AG08395 (cell line): ENCODE measurements at places on chromosomes 4 and X.

DNA sequence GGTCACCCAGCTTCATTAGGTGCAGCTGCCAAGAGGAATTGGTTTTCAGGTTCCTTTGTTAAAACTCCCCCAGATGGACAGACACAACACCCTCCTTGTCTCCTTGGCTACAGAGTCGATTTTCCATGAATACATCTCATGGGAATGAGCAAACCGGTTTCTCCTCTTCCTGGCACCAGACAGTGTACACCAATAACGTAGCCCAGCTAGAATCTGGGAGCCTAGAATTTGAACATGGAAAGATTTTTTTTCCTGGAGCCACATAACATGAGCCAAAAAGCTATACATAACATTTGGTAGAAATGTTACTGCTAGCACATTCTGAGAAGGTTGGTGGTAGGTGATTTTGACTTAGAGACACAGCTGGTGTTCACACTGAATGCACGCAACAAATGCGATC is 62.9 kb upstream of the SLC34A2 start:
- DNase-seq = no peak

DNA sequence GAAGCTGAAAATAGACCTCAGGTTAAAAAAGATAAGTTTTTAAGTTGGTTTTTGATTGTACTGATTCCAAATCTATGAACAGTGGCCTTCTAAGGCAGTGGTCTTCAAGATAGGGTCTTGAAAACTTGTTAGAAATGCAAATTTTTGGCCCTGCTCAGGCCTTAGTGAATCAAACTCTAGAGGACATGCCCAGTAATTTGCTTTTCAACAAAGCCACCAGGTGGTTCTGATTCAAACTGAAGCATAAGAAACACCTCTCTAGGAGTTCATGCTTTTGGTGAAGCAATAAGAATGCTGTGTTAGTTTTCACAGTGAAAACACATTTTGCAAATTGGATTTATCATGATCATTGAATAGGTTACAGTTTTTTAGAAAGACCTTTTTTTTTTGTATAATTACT is 1849.4 kb upstream of the AGA start:
- DNase-seq = no peak

DNA sequence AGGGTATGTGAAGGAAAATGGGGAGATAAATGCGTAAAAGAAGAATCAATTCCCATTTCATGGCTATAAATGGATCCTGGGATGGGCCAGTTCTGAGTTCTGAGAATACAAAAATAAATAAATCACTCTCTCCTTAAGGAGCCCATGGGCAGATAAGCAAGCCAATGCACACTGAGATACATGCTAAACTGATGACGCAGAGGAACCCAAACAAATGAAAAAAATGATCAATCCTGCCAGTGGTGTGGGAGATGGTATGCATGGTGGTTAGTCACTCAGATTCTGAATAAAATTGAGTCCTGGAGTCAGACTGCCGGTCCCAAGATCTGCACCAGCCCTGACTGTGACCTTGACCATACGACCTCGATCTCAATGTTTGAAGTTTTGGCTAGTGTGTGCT is 59.7 kb downstream of the NEIL3 start:
- DNase-seq = no peak

DNA sequence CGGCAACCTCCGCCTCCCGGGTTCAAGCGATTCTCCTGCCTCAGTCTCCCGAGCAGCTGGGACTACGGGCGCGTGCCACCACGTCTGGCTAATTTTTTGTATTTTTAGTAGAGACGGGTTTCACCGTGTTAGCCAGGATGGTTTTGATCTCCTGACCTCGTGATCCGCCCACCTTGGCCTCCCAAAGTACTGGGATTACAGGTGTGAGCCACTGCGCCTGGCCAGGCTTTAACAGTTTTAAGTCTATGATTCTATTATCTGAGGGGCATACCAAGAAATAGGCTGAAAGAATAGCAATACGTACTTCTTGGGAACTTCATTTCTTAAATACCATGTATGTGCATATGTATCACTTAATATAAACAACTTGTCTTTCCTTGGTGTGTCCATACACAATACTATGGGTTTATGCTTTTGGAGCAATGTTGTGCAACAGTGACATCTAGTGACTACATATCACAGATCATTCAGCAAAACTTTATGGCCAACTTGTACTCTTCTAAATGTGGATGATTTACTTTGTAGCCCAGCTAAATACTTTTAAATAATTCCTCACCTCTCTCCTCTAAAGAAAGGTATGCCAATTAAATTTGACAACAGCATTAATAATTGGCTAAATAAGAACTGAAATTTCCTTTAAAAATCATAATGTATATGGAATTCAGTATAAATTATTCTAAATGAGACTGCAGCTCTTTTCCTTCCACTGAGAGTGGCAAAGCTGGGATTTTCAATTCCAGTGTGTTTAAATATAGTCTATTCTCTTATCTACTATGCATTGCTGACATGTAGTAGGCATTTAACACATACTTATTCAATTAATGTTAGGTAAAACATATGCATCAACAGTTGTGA is 10.4 kb downstream of the SLC9B1 start:
- DNase-seq = peak; percentile 61

DNA sequence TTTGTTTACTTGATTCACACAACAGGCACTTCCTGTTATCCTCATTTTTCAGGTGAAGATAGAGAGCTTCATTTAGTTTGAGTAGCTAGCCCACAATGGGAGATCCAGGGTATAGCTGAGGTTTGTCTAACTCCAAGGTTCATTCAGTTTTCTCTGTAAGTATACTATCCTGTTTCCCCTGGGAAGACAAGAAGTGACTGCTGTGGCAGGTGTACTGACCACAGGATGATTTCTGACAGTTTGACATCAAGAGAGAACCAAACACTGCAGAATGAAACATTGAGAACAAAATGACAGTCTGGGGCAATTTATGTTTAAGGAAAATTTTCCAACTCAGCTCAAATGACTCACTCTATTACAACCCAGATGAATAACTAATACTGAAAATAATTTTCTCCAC is 958.0 kb downstream of the STPG2 start:
- no peak for DNase-seq

- peak; percentile 67 for DNase-seq
Measured at GRCh38 chrX:43557792-43558191, 98.3 kb upstream of the MAOA start.

DNA sequence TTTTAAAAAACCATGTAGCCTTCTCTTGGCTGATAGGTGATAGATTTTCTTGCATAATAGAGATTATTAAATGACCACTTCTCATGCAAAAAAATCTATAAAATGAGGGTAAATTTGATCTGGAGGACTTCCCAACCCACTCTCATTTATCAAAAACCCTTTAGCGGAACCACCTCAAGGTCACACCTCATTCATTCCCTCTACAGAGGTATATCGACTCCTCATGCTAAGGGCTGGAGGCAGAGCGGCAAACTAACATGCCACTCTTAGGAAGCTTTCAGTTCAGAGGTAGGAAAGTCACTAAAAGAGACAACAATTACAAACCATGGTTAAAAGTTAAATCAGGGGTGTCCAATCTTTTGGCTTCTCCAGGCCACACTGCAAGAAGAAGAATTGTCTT is 90.0 kb downstream of the COX7B2 start:
- DNase-seq = no peak

- peak; percentile 75 for DNase-seq
Measured at GRCh38 chr4:186676531-186677161, 47.0 kb downstream of the FAT1 start.

GRCh38 chr4:142574306-142574705 is 271.8 kb downstream of the INPP4B start:
- DNase-seq = no peak
